ENCODE measurements at places on chromosomes 5 and 9.

GRCh38 chr5:168608386-168608785 lies 29.2 kb upstream of the PANK3 start:
- no peaks in the 10 kb centered on the region for H3K27me3 ChIP-seq
- no peaks in the 10 kb centered on the region for H3K36me3 ChIP-seq
- H3K27ac ChIP-seq = no peak overlapping the region

DNA sequence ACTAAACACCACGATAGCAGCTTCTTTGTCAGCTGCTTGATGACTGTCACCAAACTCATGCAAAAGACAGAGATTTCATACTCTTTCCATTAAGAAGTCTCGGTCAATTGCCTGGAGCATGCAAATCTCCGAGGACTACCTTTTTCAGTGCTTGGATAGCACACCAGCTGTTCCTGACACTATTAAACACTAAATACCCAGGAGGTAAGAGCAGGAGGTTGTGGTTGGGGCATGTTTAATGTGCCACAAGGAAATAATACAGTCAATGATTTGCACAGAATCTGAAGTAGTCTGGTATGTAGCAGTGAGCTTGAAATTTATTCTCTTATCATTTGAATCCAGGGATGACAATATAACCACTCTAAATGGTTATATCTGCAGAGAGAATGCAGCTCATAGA lies 996.2 kb downstream of the CDH12 start:
- H3K4me1 ChIP-seq = no peaks in the 10 kb centered on the region
- no peak overlapping the region for H3K27ac ChIP-seq
- H3K4me3 ChIP-seq = no peak overlapping the region
- H3K36me3 ChIP-seq = no peaks in the 10 kb centered on the region
- no peak for DNase-seq

DNA sequence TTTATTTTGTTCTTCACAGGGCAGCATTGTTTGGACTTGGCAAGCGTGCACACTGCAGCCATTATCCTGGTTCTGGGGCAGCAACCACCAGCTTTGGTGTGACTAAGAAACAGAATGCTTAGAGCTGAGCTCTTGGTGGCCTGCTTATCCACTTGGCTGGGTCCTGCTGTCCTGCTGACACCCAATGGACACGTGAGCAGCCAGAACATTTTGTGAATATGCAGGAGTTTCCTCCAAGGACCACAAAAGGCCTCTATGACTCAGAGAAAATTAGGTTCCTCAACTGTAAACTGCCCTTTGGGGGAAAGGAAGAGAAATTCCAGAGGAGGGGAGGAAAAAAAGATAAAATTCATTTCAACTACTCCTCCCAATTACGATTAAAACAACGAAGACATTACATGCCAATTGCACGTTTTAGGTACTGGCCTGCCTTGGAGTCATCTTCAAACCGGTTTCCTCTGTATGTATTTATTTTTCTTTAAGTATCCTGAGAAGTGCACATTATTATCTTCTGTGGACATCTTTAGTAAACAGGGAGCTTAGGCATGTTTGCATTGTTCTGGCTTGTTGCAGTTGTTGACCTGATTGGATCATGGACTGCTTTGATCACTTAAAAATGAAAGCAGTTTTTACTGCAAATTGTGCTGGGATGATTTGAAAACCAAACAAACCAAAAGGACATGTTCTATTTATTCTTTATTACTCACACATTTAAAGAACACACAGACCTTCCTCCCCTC lies 82.3 kb upstream of the TLE4 start:
- H3K27ac ChIP-seq = no peak overlapping the region
- peaks cover 10% of the 10 kb centered on the region for H3K4me1 ChIP-seq
- no peak for DNase-seq

GRCh38 chr5:87010736-87011135 lies 256.9 kb upstream of the RASA1 start:
- DNase-seq = no peak
- H3K27me3 ChIP-seq = no peaks in the 10 kb centered on the region
- no peaks in the 10 kb centered on the region for H3K4me1 ChIP-seq
- no peak overlapping the region for H3K4me3 ChIP-seq
- H3K27ac ChIP-seq = no peak overlapping the region
- H3K36me3 ChIP-seq = no peaks in the 10 kb centered on the region

GRCh38 chr5:150179019-150179620 lies 10.7 kb upstream of the SLC6A7 start:
- peaks cover 3% of the 10 kb centered on the region for H3K27me3 ChIP-seq
- H3K27ac ChIP-seq = no peak overlapping the region
- peaks cover 8% of the 10 kb centered on the region for H3K4me1 ChIP-seq
- no peaks in the 10 kb centered on the region for H3K36me3 ChIP-seq
- no peak for DNase-seq
